ENCODE measurements at places on chromosomes 11 and 22. TPM values are rescaled to one million over a fixed set of nuclear protein-coding genes. Genes with fewer than 3 reads are reported as not detected.

The SYT7 gene
- total RNA-seq: 8.6 TPM

The SMTNL1 gene
- total RNA-seq: not detected

The NAV2 gene
- 26.4 TPM for total RNA-seq

The SYCE3 gene
- not detected for total RNA-seq

The CDC42BPG gene
- total RNA-seq: 13.5 TPM

The SLC22A9 gene
- total RNA-seq: 0.66 TPM

The MOGAT2 gene
- not detected for total RNA-seq

The BBOX1 gene
- total RNA-seq: not detected

The SCUBE1 gene
- total RNA-seq: 0.26 TPM

All from body of pancreas (tissue), 4 donors.